ENCODE measurements at places on chromosomes 13 and 19.

DNA sequence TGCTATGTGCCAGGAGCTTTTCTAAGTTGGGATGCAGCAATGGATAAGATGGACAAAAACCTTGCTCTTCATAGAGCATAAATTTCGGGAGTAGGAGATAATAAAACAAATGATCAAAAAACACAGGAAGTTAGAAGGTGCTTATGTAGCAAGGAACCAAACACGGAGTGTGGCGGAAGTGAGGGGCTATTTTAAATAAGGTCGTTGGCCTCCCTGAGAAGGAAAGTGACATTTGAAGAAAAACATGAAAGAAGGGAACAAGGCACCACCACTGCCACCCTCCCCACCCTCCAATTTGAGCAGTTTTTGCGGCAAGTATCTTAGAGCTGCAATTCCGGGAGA, 3.2 kb upstream of the GSX1 start:
- no peak for DNase-seq

DNA sequence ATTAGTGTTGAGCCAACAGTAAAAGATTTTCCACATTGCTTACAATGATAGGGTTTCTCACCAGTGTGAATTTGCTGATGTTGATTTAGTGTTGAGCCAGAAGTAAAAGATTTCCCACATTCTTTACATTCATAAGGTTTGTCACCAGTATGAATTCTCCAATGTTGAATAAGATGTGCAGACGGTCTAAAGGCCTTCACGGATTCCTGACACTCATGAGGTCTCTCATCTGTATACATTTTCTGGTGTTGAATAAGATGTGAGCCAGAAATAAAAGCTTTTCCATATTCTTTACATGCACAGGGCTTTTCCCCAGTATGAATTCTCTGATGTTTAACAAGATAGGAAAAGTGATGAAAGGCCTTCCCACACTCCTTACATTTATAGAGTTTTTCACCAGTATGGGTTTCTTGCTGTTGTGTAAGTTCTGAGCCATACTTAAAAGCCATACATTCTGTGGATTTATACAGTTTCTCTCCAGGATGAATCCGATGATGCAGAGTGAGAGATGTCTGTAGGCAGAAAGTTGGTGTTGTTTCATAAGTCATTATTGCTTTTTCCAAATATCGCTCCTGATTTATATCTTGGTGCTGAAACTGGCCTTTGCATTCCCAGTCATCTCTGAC, 22.4 kb downstream of the ZNF850 start:
- DNase-seq, result no peak

GRCh38 chr13:114151565-114152284, 19.3 kb upstream of the RASA3 start:
- DNase-seq, result no peak

GRCh38 chr19:29292153-29292552, 79.2 kb upstream of the UQCRFS1 start:
- DNase-seq, result no peak

- DNase-seq, result no peak
These were observed 295.1 kb downstream of the MYO16 start for GRCh38 chr13:108924541-108924940.

DNA sequence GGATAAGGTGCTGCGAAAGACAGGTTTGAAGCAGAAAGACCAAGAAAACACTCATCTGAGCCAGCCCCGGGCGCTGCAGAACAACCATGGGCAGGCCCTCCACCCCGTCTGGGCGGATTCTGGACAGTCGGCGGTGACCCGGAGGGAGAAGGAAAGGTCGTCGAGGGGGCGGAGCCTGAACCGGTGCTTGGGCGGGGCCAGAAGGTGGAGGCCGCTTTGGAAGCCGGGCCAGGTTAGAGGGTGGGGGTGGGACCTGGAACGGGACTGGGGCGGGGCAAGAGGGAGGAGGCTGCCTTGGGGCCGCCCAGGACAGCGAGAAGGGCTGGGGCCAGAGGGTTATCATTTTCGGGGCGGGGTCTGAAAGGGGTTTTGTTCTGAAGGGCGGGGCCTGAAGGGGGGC, 5.0 kb upstream of the ZNF765 start:
- DNase-seq, result no peak

GRCh38 chr13:77172650-77173049, 145.7 kb upstream of the FBXL3 start:
- no peak for DNase-seq

DNA sequence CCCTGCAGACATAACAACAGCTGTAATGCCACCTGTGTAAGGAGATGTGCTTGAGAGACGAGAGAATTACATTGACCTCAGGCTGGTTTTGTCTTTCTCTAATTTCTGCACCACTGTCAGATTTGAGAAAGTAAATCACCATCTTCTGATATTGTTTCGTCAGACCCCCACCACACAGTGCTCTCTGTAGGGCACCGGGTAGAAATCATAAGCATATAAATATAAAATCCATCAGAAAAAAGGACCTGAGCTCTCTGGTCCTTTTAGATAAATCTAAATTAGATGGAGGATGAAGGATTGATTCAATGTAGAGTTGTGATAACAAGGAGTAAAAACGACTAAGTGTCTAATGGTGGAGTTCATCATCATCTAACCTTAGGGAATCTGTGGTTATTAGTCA, 1981.0 kb upstream of the PRR20A start:
- DNase-seq, result no peak

GRCh38 chr13:48216204-48216711, 16.7 kb upstream of the ITM2B start:
- no peak for DNase-seq

- DNase-seq, result no peak
These were observed 33.9 kb upstream of the KLF2 start for GRCh38 chr19:16290692-16291091.

- no peak for DNase-seq
These were observed 3.9 kb upstream of the MAB21L1 start for GRCh38 chr13:35480346-35480745.

DNA sequence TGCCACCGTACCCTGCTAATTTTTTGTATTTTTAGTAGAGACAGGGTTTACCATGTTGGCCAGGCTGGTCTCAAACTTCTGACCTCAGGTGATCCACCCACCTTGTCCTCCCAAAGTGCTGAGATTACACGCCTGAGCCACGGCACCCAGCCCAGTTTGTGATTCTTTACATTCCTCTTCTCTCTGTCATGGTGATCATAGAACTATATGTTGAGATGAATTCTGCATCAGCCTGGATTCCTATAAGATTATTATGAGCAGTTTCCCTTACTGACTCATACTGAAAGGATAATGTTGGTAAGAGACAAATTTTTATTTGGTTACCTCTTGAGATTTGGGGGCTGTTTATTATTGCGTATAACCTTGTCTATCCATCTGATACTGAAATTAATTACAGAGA, 121.5 kb upstream of the CSNK1A1L start:
- no peak for DNase-seq

DNA sequence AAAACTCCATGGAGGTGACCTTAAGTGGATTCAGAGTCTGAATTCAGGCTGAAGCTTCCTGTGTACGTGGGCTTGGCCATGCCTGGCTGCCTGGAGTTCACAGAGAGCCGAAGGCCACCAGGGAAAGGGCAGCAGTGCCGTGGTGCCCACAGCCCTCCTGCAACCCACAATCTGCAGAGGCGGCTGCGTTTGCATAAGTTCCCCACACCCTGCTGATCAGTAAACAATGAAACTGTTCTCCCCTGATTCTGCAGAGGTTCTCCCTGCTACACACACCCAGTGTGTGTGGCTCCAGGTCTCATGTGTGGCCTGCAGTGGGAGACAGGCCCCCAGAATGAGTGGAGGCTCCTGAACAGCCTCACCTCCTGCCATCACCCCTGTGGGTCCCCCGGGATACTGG, 126.9 kb upstream of the SLC7A1 start:
- no peak for DNase-seq

Data from GF-D8 (cell line).